ENCODE measurements at places on chromosomes 11 and 22.

GRCh38 chr11:63274776-63275175, 31.4 kb upstream of the SLC22A25 start:
- no peak for DNase-seq

DNA sequence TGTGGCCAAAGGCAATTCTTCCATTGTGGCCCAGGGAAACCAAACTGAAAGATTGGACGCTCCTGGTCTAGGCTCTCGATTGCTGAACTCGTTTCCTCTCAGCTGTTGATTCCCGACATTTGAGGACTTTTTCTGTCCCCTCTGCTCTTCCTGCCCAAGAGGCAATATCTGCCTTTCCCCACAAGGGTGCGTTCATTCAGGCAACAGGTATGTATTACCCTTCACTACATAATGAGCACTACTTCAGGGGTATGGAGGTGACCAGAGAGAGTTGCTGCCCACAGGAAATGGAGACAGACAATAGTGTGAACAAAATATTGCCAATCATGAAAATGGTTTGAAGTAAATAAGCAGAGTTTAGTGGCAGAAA, 8.2 kb downstream of the PTH start:
- no peak for DNase-seq

DNA sequence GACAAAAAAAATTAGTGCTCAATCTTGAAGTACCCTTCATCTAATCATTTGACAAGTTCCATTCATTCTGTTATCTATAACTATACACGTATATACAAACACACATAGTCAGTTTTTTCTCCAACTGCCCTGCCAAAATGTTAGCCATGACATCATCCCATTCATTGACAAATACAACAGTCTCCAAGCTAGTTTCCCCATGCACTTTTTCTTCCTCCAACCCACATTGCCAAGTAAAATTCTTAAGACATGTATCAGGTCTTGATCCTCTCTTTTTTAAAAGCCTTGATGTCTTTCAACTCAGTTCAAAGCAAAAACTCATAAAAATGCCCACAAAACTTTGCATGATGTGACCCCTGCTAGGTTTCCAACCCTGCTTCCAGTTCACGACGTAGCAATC, 58.1 kb downstream of the DDI1 start:
- no peak for DNase-seq

GRCh38 chr11:104609311-104610085, 288.8 kb downstream of the CASP12 start:
- DNase-seq = peak; percentile 7

GRCh38 chr22:20093418-20094196, 13.6 kb downstream of the DGCR8 start:
- DNase-seq = no peak

DNA sequence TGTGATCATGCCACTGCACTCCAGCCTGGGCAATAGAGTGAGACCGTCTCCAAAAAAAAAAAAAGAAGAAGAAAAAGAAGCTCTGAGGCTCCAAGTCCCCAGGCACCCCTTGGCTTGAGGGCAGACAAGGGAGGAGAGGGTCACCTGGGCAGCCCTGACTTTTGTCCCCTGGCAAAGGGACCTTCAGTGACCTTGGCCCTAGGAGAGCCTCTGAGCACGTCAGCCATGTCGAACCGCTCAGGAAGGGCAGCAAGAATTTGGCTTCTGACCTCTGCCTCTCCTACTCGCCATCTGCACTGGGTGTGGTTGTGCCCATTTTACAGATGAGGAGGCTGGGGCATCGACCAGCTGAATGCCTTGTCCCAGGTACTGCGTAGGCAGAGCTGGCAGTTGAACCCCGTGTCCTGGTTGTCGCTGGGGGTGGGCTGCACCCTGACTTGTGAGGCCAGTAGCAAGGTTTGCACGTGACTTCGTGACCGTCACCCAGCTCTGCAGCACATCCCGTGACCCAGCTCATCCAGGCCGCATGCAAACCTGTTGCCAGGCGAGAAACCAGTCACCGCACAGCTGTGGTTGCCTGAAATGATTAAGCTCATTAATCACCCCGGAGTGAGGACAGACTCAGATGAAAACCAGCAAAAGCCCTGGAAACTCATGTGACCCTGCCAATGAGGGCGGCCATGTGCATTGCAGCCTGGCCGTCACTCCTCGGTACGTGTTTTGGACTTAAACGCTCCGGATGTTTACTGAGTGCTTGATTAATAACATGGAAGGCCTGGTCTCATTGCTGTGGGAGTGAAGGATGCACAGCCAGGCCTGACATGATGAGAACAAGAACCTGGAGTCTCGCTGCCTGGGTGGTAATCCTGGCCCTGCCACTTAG, 47.7 kb upstream of the PPP6R3 start:
- DNase-seq = no peak

DNA sequence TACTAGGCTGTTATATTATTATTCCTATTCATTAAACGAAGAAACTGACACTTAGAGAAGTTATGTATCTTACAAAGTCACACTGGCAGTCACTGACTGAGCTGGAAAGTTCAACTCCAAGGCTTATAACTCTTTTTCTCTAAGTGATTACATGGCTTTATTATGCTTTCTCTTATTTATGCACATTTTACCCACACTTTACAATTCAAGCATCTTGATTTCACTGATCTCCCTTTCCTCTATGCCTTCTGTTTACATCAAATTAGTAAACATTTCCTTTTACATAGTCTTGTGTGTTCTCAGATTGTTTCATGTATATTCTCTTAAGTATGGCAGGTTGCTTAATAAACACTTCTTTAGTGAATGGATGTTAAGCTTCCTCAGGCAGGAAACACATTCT, 66.0 kb downstream of the CLPB start:
- no peak for DNase-seq

GRCh38 chr22:49062155-49062801, 765.4 kb downstream of the BRD1 start:
- no peak for DNase-seq

DNA sequence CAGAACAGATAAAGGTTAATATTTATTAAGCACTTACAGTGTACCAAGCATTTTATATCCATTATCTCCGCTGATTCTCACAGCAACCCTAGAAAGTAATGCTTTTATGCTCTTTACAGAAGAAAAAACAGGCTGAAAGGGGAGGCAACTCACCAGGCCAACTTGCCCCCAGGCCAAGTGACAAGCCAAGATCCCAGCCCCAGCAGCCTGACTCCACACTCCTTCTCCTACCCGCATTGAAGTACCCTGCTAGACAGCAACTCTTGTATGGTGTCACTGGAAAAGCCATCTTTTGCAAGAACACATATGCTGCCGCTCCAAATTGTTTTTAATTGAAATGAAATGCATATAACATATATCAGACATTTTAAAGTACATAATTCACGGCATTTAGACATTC, 25.6 kb downstream of the SMCO4 start:
- DNase-seq = peak; percentile 39

GRCh38 chr11:130614591-130614990, 166.1 kb downstream of the ADAMTS15 start:
- no peak for DNase-seq

GRCh38 chr11:75421035-75421602, 11.9 kb downstream of the KLHL35 start:
- DNase-seq = no peak

GRCh38 chr11:128694618-128695481, 978 bp downstream of the FLI1 start:
- no peak for DNase-seq

- no peak for DNase-seq
These were observed 14.9 kb downstream of the TP53AIP1 start for GRCh38 chr11:128927683-128928336.
